ENCODE measurements at places on chromosomes 16 and 17.

DNA sequence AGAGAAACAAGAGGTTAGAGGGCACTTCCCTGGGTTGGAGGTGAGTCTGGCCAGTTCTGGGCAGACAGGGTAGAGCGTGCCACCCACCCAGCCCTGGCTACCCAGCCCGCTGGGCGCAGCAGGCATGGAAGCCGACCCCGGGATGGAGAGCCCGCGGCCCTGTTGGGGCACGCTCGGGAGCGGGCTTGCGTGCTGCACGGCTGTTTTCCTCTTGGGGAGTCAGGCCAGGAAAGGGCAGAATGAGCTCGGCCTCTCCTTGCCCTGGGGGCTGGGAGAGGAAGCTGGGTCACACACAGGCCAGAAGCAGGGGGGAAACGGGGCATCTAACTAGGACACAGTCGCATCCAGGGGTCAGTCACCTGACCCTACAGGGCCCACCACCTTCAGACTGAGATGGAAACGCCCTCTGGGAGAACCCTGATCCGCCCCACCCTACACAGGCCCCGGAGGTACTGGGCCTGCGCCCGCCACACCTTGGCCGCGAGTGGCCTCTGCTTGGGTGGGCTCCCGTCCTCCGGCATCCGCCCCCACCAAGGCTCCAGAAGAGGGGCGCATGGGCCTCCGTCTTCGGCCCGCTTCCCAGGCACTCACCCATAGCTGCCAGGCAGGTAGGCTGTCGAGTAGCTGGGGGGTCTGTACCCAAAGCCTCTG is 1.2 kb downstream of the SOX15 start:
- DNase-seq, result no peak

DNA sequence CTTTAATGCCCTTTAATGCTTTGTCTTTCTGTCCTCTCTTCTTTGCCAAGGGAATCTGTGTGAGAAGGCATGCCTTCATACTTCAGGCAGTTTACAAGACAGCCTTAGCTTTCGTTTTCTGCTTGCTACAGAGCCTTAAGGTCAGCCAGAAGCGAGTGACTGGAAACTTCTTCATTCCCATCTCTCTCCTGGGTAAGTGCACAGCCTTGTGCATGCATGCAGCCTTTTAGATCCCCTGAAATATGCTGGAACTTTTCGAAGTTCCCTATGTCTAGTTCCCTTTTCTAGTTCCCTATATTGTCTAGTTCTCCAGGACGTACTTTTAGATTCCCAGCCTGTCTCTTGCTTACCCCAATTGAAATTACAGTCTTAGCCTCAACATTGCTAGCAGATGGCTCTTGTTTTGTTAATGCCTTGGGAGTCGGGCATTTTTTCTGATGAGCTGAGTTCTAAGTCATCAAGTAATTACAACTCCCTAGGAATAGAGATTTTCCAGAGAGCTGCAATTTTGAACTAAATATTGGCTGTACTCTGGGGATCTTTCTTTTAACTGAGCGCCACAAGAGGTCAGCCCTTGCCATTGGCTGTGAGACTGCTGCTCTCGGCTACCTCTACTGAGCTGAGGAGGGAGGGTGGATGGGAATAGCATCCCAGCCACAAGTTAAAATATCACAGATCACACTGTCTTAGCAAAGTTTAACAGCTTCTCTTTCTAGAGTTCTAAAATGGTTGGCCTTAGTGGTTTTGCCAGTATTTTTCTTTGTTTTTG is 22.7 kb upstream of the PPM1D start:
- peak; percentile 19 for DNase-seq

DNA sequence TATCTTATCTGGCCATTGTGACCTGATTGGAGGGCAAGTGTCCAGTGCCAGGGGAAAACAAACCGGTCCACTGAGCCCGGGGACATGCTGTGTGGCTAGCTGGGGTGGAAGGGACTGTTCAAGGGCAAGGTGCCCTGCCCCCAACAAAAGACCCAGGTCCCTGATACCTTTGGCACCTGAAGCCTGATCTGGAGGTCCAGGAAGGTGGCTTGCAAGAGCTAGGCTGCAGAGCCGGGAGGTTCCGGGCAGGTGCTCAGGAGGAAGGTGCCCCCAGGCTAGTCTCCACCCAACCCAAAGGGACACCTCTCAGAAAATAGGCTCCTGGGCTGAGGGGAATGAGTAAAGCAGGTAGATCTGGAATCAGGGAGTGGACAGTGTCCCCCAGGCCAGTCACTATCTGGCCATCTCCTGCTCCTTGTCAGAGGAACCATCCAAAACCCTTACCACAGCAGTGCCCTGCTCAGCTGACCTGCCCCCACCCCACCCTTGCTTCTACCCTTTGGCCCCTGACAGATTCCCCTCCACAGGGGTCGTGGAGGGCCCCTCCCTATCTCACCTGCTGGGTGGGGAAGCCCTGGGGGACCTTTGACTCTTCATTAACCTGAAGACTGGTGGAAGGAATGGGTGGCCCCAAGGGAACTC is 6.2 kb downstream of the NAT9 start:
- no peak for DNase-seq

DNA sequence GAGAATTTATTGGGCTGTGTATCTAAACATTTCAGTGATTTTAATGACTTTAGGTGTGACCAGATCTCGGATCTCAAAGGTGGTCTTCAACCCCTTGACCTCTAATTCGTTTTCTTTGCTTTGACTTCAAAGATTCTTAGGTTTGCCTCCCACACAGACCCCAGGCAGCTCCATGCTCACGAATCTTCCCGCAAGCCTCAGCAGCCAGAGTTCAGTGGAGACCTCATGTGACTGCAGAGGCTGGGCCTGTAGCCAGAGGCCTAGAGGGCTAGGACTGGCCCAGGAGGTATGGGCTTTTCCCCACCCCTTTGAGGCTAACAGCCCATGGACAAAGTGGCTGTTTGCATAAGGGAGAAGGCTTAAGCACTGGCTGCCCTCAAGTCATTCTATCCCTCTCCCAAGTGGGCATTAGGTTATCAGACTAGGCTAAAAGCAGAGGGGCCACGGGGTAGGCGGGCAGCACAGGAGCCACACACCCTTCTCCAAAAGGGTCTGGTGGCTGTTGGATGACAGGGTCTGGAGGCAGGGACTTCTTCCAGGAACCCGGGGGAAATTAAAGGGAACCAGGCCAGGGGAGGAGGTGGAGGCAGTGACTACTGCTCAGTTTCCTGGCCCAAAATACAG is 3.0 kb downstream of the HIRIP3 start:
- DNase-seq, result no peak
